CD8-positive, alpha-beta memory T cell (primary cell): ENCODE measurements at places on chromosomes 7 and 10. TPM values are rescaled to one million over a fixed set of nuclear protein-coding genes. Genes with fewer than 3 reads are reported as not detected.

The SEC31B gene
- 15.4 TPM for total RNA-seq

The GSTK1 gene
- 147 TPM for total RNA-seq

The FLNC gene
- total RNA-seq = not detected

The ANKRD30A gene
- total RNA-seq = not detected

The OR13A1 gene
- total RNA-seq = not detected

The CYP2C18 gene
- total RNA-seq = 0.13 TPM

DNA sequence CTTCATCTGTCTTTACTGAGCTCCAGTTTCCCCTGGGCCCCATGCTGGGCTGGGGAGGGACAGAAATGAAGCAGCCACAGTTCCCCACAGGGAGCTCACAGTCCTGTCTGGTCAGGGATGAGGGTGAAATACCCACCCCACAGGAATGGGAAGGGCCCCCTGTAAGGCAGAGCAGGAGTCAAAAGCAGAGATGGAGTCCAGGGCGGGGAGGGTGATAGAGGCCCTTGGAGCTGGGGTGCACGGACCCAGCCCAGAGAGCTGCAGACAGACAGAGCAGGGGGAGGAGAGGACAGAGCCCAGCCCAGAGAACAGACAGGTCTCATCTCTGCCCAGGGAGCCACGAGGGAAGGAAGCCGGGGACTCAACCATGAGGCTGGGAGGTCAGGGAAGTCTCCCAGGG lies 34.9 kb upstream of the ZNF488 start:
- DNase-seq = no peak

- no peak for DNase-seq
Measured at GRCh38 chr7:140541513-140542227, 62.4 kb upstream of the MKRN1 start.

DNA sequence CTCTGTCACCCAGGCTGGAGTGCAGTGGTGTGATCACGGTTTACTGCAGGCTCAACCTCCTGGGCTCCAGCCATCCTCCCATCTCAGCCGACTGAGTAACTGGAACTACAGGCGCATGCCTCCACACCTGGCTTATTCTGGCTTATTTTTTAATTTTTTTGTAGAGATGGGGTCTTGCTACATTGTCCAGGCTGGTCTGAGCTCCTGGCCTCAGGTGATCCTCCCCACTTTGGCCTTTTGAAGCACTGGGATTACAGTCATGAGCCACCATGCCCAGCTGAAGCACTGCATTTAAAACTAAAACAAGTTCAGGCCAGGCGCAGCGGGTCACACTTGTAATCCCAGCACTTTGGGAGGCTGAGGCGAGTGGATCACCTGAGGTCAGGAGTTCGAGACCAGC lies 8.0 kb downstream of the SH3PXD2A start:
- no peak for DNase-seq

- no peak for DNase-seq
Measured at GRCh38 chr10:103923502-103923901, 5.5 kb upstream of the STN1 start.

DNA sequence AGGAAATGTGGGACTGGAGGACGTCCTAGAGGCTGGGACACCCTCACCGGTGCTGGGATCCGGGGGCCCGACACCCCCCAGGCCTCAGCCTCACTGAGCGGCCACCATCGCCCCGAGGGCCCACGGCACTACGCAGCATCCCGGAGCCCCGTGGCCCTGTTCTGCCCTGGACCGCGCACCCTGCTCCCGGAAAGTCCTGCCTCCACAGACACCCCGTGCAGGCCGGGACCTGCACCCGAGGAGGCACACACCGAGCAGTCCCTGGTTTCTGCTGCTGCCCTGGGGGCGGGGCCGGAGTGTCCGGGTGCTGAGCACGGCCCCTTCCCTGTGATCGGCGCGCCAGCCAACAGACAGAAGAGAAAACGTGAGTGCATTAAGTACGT lies 18.1 kb upstream of the KNDC1 start:
- DNase-seq = no peak

GRCh38 chr7:120442838-120443237 lies 169.9 kb downstream of the KCND2 start:
- DNase-seq = no peak

- no peak for DNase-seq
Measured at GRCh38 chr10:78718032-78718572, 350.7 kb upstream of the ZMIZ1 start.

DNA sequence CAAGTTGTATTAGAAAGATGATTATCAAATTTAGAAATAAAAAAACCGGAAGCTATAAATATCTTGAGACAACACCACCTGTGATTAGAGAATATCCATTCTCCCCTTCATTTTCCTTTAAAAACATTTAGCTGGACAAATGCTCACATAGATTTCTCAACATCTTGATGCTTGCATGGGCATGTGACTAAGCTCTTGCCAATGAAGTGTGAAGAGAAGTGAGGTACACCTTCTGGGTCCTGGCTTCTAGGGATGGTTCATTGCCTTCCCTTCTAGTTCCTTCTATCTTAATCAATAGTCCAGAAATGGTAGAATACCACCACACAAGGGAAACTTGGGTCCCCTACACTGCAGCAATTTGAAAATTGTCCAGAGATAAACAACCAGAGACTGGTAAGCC lies 41.0 kb downstream of the WAPL start:
- DNase-seq = no peak

DNA sequence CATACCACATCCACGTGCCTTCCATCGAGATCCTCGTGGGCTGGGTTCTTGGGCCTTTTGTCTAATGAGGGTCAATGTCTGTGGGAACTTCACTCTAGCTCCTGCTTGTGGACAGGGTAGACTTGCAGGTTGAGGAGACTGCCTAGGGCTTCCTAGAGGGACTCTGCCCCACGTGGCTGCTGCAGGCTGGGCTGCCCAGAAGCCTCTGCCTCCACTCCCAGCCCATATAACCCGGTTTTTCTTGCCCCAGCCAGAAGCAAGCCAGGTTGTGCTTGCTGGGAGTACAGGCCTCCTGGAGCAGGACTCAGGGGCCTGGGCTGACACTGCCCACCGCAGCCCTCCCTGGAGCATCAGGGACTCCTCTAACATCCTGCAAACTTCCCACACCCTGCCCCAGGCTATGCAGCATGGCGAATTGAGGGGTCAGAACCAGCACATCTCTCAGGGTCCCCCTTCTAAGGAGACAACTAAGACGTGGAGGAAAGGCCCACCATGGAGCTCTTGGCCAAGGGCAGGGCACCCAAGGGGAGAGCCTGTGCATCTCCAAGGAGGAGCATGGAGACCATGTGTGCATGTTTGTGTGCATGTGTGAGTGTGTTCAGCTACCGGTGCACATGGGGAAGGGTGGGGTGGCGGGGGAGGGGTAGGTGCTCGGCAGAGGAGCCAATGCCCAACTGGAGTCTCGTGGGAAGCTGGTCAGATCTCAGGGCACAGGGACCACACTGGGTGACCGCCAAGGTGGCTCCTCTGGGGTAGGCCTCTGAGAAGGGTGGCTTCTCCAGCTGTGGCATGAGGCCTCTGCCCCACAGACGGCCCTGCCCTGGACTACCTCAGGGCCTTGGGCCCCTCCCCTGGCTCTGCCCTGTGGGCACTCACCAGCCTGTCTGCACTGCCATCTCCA lies 62.6 kb downstream of the RASGEF1A start:
- DNase-seq = no peak

GRCh38 chr7:12661581-12661980 lies 25.9 kb upstream of the ARL4A start:
- no peak for DNase-seq
